ENCODE measurements at places on chromosomes 5 and 9.

DNA sequence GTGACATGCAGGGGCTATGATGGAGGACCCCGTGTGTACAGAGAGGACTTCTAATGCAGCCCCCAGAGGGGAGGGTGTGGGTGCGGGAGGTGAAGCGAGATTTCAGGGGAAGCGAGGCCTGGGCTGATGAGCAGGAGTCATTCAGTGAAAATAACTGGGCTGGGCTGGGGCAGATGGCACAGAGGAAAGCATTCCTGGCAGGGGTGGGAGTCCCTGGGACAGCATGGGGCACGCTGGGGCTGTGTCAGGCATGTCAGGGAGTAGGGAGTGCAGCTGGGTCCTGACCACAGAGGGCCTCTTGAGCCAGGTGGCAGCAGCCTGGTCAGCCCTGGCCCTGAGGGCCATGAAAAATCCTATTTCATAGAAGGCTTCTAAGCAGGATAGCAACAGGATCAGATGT, 36.6 kb downstream of the COL15A1 start:
- DNase-seq, result no peak

DNA sequence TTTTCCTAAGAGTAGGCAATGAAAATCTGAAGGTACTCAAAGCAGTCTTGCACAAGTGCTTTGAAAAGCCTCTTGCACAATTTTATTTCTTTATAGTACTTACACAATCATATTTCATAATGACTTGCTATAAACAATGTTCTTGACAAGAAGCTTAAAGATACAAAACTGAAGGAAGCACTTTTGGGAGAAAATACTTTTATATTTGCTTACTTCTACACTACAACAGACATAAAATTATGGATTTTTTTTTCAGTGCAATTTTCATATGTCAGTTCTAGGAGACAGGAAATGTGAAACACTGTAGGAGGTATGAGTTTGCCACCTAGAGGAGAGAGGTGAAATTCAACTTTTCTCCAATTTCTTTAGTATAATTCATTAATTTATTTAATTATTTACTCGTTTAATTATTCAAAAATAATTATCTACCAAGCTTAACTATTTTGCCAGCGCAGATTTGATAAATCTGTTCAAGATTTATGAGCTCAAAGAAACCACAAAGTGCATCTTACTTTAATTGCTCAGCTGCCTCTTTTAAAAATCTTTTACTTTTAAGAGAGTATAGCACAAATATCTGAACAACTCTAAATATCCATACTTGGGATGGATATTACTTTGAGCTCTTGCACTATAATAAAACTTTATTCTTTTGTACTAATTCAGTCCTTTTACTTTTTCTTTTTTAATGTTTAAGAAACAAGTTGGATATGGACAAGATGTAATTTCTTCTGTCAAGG, 29.0 kb upstream of the CDKN2B start:
- no peak for DNase-seq

DNA sequence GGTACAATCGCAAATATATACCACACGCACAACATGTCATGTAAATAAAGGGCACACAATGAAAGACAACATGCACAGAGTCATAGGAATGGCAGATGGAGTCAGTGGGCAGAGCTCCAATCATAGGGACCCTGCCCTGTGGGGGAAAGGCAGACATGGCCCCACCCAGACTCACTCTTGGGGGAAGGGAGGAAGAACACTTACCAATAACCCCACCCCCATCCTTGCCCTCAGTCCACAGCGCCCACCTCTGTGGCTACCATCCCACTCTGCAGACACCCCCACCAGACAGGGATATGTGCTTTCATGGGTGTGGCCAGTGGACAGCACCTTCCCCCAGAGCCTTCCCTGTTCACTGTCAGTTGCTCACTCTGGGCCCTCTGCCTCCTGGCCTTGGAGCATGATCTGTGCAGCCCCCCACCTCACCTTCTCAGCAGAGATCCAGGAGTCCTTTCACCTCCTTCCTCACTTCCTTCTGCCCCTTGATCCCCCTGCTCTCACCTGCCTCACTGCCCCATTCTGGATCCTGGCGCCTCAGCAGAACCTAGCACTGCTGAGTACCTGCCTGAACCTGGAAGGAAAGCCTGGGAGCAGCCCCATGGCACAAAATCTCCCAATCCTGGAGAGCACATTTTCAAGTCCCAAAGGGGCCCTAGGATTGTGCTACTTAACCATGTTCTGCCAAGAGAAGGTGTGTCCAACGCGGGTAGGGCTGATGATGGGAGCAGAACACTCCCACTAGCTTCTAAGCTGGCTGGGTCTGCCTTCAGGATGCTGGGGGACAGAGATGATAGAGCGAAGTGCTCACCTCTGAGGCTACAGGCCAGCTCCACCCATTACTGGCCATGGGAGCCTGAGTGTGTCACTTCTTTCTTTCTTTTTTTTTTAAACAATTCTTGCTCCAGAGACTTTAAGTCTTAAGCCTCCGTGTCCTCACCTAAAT, 1.5 kb upstream of the PHF19 start:
- no peak for DNase-seq

- DNase-seq, result no peak
Measured at GRCh38 chr5:95803271-95804148, 19.0 kb downstream of the GLRX start.

DNA sequence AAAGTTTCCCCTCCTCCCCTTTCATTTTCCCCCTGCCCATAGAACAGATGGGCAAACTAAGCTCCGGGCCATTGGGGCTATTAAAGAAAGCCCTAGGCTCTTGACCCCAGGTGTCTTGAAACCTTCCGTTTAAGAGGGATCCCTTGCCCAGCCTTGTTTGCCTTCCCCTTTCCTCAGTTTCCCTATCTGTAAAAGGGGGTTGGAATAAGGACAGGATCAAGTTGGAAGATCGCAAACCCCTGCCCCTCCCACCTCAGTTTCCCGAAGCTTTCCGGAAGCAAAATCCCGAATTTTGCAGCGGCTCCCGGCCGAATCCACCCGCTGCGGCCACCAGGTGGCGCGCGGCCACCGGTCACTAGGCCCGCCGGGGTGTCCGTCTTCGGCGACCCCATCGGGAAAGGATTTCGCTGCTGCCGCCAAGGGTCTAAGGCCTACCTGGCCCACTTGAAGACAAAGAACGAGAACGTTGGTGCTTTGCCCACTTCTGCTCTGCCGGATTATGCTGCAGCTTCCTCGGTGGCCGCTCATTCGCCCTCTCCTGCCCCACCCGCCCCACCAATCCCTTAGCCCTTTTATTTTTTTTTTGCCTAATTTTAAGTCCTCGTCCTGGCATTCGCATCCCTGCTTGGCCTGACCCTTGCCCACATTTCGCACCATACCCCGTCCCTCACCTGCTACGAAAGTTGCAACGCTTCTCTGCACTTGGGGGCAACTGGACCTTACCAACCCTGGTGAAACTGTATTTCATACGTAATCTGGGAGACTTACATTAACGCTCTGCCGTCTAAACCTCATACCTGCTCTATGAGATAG, 962 bp upstream of the NR6A1 start:
- DNase-seq, result no peak

GRCh38 chr9:100459963-100460362, 13.0 kb upstream of the TMEFF1 start:
- DNase-seq, result no peak

- no peak for DNase-seq
Measured at GRCh38 chr5:72468606-72469005, 38.6 kb downstream of the ZNF366 start.

DNA sequence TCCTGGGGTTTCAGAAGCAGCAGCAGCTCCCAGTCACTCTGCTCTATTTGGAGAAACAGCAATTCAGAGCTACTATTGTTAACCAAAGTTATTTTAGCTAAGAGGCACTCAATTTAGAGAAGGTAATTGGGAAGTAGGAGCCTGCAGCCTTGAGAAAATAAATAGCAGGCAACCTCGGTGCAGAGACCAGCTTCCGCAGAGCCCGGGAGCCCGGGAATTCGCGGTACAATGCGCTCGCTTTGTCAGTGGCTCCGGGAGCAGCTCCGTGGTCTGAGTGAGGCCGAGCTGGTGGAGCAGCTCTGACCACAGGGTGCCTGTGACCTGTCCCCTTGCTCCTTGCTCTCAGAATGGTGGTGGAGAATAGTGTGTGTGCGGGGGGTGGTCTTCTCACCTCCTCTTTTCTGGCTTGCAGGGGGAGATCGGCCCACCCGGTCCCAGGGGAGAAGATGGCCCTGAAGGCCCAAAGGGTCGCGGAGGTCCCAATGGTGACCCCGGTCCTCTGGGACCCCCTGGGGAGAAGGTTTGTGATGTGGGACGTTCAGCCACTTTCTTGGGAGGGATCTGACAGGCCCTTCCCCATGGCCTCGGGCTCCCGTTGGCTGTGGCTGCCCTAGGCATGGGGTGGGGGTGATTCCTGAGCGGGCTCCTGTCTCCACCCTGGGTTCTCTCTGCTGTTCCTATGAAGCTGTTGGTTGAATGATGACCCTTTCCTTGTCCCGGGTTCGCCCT, 95.9 kb upstream of the FCN2 start:
- no peak for DNase-seq

DNA sequence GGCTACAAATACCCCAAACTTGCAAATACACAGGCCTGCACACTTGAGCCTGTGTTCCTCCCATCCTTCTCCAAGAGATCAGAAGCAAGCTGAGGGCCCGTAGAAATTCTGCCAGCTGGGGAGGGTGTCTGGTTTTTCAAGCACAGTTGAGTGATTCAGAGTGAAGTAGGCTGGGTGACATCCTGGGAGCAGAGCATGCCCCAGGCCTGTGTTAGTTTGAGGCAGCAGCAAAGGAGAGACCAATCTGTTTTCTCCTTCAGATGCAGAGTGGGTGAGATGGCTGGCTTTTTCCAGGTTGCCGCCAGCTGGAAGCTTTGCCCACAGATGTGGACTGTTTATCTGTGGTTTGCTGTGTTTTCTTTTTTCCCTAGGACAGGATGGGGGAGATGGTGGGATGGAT, 63.1 kb downstream of the RCL1 start:
- DNase-seq, result no peak

GRCh38 chr5:5363045-5363444, 59.4 kb upstream of the ICE1 start:
- DNase-seq, result no peak

DNA sequence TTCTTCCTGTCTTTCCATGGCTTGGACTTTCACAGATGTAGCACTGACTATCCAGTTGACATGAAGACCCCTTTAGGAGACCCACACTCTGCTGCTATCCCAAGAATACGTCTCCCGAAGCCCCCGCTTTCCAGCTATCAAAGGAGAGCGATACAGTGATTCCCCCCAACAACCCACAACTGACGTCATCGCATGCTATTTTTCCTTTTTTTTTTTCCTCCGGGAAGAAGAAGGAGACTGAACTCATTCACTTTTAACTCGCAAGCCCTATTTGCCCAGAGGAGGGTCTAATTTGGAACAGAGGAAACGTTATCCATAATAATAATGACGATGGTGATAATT, 2.1 kb downstream of the PAPPA start:
- no peak for DNase-seq

- no peak for DNase-seq
Measured at GRCh38 chr5:78367318-78367991, 7.0 kb downstream of the SCAMP1 start.

DNA sequence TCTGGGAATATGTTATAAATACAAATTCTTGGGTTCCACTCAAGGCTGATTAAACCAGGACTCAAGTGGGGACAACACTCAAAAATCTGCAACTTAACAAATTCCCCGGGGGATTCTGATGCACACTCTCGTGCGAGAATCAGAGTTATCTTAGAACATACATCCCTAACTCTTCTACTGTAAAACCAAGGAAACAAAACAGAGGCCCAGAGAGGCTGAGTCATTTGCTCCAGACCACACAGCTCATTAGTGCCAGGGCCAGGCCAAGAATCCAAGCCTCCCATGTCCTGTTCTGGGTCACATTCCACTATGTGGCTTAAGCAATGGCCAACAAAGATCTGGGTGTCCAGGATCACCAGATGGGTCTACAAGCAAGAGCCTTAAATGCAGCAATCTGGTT, 166.0 kb downstream of the ADAMTS12 start:
- DNase-seq, result no peak

DNA sequence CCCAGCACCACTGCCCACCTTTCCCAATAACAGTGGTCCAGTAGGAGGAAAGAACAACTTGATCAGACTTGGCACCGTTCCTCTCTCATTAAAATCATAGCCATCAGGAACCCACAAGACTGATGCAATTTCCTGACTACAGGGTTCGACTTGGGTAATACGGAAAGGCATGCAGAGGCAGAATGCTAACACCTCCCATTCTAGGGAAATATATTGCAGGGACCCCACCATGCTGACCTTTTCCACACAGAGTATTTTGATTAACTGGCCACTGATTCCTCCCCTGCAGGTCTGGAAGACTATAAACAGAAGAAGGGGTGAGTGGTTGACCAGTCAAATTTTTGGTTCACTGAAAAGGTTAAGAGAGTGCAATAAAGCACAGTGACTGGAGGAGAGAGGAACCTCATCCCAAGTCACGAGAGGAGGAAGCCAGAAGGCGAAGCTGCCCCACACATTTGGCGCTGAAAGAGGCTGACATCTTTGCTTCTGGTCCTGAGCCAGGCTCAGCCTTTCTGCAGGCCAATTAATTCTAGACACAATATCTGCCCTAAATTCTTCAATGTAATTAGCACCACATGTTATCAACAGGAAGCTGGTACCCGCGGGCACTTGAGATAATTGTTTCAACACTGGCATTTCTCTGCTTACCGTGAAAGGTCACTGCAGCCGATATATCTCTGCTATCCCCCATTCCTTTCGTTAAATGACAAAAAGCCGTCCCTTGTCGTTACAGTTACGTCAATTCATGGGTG, 64.7 kb upstream of the SPOCK1 start:
- DNase-seq, result no peak

All from CD4-positive, alpha-beta T cell treated with Interferon alpha-2 for 1 hour (primary cell).